ENCODE measurements at places on chromosomes 11 and 22.

DNA sequence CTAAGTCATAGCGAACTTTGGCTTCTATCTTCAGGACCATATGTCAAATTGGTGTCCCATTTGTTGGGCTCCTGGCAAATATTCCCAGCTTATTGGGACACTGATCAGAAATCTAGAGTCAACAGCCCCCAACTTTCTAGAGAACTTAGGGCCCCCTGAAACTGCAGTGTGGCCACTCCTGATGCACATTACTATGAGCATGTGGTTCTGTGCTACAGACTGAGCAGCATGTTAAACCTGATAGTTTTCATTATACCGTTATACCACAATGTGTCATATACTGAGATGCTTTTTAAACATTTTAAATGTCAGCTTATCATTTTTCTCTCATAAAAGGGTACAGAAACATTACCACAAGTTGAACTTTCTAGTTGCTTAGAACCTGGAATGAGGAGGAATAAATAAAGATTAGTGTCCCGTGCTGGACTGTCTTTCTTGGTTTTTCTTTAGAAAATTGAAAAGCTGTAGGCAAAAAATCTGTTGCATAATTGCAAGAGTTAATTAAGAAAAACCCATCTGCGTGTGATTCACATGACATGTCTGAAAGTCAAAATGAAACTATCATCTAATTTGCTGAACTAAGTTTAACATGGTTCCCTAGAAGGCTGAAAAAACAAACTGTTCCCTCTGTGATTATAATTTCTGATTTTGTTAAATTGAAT lies 16.4 kb upstream of the CTSC start:
- no peak for DNase-seq

GRCh38 chr22:49198705-49199084 lies 629.0 kb downstream of the BRD1 start:
- no peak for DNase-seq

- no peak for DNase-seq
Measured at GRCh38 chr11:91791171-91791468, 433.5 kb upstream of the FAT3 start.

- DNase-seq, result peak; percentile 50
Measured at GRCh38 chr11:46247090-46247489, 30.4 kb upstream of the CREB3L1 start.

- DNase-seq, result no peak
Measured at GRCh38 chr22:49948958-49949913, 11.3 kb upstream of the PIM3 start.

DNA sequence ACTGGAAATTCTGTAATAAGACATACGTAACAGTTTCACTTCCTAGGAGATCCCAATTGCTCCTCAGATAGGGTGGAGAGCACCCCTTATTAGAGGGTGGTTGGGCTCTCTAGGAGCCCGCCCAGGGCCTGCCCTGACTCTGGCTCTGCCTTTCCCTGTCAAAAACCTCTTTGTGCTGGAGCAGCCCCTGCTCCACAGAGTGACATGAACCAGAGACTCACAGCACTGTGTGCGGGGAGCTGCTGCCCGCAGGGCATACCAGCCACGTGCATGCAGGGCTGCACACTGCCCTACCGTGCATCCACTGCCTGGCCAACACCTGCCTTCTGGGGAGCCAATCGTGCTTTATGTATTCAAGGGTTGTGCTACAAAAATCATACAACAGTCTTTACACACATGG lies 24.3 kb downstream of the KCNQ1OT1 start:
- DNase-seq, result no peak

DNA sequence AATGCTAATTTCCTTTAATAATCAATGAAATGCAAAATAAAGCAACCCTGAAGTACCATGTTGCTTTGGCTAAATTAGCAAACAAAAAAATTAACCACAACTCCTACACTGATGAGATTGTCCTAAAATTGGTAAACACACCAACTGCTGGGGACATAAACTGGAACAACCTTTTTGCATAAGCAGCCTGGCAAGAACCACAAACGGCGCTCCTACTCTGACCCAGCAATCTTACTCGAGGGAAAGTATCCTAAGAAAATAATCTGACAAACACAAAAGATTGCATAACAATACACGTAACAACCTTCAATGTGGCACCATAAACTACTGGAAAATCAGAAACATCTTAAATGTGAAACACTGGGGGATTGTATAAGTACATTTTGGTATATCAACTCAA lies 189.8 kb upstream of the PITPNB start:
- DNase-seq, result no peak

DNA sequence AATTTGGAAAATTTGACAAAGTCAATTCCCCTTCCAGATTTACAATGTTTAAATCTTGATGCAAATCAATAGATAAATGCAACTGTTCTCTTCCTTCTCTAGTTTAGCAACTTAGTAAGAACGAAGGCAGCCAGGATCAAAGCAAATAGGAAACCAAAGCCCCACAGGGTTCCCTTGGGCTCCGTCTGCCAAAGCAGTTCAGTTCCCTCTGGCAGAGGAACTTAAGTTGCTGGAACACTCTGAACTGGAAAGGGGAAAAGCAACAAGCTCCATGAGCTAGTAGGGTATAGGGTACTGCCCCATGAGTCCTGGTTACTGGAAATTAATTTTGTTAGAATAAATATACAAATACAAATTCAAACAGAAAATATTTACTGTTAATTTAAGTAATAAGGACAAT lies 91.3 kb downstream of the RELT start:
- DNase-seq, result no peak

DNA sequence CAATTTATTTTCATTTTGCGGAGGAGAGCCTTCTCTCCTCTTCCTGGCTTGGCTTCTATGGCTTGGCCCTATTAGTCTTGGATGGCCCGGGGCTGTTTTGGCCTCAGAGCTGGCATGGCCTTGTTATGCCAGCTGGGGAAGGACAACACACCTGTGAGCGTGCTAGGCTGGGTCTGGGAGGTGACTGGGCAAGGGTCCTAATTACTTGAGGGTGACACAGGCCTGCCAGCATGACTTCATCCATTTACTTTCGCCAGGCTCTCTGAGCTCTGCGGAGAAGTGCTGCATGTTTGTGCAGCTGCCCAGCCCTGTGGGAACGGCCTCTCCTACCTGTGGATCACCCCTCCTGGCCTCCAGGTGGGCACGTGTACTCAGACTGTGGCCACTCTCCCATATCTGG lies 153.6 kb downstream of the SNX19 start:
- DNase-seq, result no peak

DNA sequence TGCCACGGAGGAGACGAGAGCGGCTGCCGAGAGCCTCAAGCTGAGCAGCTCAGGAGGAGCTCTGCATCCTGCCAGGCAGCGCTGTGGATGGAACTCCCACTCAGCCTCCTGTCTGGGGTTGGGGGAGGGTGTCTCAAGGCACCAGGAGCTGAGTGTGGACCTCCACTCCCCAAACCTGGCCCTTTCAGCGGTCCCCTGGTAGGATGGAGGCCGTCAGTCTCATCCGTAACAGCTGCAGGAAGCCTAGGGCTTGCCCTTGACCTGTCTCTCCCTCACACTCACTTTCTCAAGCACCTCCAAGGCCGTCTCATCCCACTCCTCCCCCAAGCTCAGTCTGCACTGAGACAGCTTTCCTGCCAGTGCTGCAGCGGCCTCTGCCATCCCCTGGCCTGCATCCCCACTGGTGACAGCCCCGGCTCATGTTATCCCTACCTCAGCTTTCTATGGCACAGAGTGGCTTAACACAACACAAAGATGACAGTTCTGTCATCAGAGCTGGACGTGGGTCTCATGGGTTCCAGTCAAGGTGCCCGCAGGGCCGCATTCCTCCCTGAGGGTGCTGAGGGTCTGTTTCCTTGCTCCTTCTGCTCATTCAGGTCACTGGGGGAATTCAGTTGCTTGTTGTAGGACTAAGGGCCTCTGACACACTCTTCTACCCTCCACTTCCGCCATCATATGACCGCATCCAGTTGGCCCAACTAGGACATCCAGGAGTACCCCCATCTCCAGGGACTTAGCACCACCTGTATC lies 341.9 kb upstream of the B3GAT1 start:
- DNase-seq, result no peak

GRCh38 chr11:126495281-126496220 lies 140.1 kb downstream of the ST3GAL4 start:
- DNase-seq, result no peak

DNA sequence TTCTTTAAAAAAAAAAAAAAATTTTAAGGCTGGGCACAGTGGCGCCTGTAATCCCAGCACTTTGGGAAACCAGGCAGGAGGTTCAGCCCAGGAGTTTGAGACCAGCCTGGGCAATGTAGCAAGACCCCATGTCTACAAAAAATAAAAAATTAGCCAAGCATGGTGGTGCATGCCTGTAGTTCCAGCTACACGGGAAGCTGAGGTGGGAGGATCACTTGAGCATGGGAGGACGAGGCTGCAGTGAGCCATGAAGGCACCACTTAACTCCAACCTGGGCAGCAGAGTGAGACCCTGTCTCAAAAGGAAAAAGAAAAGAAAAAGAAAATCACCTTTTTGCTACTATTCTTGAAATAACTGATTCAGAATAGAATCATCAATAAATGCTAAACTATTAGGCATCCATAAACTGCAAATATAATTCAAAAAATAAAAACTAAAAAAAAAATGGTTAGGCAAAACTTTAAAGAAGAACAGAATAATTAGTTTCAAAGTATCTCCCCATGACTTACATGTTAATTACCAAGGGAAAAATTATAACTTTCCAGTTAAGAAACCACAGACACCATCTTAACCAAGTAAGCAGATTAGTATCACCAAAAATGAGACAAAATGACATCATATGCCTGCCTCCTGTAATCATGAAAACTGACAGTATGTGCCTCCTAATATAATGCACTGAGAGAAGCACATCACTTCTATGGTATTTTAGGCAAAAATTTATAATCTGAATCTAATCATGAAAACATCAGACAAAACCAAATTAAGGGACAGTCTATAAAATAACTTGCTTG lies 63.6 kb downstream of the DENND5A start:
- DNase-seq, result no peak

- no peak for DNase-seq
Measured at GRCh38 chr11:128471138-128471661, 116.2 kb downstream of the ETS1 start.

- DNase-seq, result no peak
Measured at GRCh38 chr22:43995798-43996169, 28.3 kb upstream of the PARVB start.

DNA sequence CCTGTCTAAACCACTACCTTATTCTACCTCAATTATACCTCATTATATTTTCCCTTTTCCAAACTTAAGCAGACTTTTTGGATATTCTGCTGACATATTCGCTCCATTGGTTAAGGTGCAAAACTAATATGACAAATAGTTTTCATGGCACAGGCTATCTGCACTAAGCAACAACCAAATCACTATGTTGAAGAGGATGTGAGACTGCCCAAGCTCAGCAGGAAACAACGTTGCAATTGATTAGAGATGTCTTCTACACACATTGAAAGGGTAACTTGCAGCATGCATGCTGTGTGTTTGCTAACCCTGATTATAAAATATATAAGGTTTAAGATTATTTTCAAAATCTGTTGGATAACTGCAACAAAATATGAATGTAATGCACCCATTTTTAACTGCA lies 61.6 kb downstream of the STK33 start:
- no peak for DNase-seq

GRCh38 chr11:102109896-102110760 lies at the start of gene YAP1:
Gene YAP1, plus strand, starts transcription at chr11:102110447. Its CDS starts 402 bp downstream, at chr11:102110849.
- DNase-seq, result peak; percentile 70

DNA sequence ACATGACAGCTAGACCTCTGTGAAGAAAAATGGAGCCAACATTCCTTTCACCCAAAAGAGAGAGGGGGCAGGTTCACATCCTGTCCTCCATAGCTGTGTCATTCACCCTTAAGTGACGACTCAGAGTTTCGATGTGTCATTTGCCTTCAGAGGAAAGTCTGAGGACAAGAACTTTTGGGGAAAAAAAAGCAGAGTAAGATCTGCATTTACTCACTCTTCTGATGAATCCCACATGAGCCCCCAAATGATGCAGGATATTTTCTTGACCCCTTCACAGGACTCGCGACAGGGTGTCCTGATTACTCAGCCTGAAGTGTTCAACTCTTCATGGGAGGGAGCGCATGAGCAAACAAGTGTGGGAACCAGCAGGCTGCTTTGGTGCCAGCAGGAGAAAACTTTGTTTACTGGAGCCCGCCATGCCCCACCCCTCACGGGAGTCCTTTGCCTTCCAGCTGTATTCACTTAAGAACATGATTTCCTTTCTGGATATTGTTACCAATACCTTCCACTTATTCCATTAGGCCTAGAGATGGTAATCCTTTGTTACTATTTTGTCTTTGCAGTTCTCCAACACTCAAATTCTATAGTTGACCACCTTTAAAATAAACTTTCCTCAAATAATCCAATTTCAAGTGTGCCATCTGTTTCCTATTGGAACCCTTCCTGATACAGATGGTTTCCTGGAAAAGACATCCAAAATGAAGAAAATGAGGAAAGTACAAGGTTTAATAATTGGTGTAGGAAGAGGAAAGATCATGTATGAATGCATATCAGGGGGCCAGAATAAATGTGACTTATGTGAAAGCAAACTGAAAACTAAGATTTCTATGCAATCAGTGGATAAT lies 729.8 kb downstream of the FAM181B start:
- DNase-seq, result peak; percentile 1

- DNase-seq, result no peak
Measured at GRCh38 chr11:116168459-116168787, 604.4 kb downstream of the BUD13 start.

DNA sequence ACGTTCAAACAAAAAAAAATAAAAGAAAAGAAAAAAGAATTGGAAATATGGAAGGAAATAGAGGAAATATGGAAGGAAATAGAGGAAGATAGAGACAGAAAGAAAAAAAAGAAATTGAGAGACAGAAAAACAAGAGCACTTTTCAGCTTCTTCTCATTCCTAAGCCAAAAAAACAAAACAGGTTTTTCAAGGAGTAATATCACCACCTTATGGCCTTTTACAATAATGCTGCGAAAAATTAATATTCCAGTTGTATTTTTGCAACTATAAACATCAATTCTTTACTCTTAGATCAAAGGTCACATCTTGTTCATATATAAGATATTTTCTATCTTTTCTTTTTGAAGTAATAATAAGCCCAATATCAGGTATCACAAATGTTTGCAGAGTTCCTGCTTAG lies 328.3 kb downstream of the FAT3 start:
- DNase-seq, result no peak

DNA sequence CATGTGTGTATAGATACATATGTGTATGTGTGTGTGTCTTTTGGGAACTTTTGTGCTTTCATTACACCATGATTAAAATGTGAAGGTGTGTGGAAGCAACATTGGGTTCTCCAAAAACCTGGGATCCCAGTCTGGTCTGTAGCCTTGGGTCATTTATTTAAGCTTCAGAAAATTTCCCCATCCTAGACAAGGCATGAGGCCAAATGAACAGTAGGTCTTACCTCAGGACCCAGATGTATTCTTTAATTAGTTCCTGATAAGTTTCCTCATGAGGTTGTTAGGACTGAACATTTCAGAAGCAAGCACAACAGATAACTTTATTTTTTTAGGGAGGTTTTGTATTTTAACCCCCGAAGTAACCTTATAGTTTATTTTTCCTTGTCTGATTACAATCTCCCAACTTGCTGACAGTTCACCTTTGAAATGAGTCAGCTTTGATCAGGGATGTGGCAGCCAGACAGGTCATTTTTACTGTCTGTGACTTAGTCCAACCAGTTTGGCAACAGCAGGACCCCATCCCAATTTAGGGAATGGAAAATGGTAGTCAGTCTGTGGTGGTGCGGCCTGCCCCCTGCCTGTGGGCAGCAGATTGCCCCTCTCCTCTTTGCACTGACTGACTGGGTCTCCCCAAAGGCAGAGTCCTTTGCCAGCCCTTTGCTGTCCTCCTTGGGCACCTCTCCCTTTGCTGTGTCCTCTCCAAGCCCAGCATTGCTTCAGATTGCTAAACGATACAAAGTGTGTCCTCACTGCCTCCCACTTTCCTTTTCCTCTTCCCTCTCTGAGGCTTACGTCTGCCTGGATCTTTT lies 88.3 kb downstream of the NAV2 start:
- no peak for DNase-seq

GRCh38 chr22:31952094-31952401 lies 7.7 kb downstream of the YWHAH start:
- no peak for DNase-seq
